ENCODE measurements at places on chromosomes 5 and 9.

DNA sequence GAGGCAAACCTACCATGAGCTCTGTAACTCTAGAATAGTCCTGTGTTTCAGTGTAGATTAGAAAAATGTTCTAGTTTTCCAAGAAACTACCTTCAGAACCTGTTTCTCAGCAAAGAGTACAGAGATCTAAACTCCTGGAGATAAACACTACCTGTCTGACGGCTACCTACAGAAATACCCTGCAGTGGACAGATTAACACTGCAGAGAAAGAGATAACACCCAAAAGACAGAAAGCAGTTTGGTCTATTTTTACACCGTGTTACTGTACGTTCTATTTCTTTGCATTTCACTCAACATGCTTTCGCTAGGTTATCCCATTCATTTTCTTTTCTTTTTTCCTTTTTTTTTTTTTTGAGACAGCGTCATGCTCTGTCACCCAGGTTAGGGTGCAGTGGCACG is 11.6 kb downstream of the SCAI start:
- DNase-seq: no peak

DNA sequence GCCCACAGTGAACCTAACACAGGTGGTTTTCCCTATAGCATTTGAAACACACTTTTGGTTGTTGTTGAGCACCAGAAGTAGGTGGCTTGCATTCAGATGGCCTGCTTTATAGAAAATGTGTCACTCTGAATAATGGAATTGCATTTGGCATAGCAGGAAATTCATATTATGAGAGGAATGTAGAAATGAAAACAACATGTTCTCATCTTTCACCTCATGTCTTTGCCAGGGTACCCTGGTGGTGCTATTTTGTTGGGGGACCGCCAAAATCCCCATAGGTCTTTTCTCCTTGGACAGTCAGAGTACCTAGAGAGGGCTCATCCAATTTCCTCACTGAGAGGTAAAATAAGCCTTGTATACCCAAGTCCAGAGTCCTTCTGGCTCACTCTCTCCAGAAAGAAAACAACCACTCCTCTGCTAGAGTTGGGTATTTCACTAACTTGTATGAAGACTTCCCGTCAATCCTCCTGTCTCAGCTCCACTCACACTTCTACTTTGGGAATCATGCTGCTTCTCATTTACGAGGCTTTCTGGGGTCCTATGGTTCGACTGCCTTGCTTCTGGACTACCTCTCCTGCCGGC is 67.4 kb downstream of the MRPS27 start:
- no peak for DNase-seq

- no peak for DNase-seq
Observed at GRCh38 chr5:116600876-116601275, 26.3 kb upstream of the SEMA6A start.

- no peak for DNase-seq
Observed at GRCh38 chr5:38453506-38453905, 102.9 kb downstream of the LIFR start.

- DNase-seq: no peak
Observed at GRCh38 chr5:149153193-149153750, 12.0 kb downstream of the ABLIM3 start.

DNA sequence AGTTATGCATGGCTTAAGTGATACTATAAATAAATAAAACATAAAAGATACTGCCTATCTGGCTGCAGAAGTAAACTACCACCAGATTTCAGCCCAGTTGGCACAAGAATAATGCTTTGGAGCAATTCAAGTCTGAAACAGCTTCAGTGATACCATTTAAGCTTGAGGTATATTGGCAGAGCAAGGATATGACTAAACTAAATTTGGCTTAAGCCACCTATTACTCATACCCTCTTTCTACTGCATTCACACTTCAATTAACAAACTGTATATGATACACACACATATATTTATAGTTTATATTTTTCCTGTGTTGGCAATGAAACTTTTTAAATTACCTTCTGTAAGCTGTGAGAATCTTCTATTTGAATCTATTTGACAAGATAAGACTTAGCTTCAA is 431.9 kb downstream of the ANXA1 start:
- DNase-seq: no peak

DNA sequence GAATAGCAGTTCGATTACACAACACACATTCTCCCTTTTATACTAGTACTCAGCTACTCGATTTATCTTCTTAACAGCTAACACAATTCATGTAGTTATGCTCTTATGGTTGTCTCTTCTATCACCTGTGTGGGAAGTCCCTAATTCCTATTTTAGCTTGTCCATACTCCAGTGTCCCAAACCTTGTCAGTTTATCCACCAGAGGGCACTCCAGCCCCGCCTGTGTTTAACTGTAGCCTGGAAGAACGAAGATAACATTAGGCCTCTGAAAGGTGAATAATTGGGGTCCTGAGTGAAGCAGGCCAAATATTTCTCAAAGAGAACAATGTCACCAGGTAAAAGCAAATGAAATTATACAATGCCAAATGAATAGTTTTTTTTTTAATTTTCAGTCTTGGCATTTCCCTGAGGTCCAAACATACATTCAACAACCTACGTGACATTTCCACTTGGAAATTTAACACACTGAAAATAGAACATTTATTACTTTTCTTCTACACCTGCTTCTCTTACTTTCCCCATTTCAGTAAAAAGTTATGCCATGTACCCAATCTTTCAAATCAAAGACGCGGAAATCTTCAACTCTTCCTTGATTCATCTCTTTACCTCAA is 560.7 kb downstream of the HTR1A start:
- DNase-seq: no peak

- DNase-seq: no peak
Observed at GRCh38 chr5:179195561-179196404, 135.6 kb downstream of the ZNF354C start.

DNA sequence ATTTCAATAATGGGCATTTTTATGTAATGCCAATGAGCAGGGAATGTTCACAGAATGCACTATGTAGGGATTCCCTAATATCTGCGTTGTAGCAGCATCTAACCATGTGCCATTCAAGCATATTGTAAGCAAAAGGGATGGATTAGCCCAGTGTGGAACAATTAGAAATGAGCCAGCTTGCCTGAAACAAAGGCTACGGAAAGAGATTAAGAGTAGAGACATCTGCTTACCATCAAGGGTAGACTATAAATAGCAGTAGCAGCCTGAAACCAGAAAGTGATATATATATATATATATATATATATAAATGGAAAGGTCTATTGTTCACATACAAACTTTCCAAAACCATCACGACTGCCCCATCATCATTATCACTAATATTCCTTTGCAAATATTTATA is 31.9 kb upstream of the CEP120 start:
- no peak for DNase-seq

DNA sequence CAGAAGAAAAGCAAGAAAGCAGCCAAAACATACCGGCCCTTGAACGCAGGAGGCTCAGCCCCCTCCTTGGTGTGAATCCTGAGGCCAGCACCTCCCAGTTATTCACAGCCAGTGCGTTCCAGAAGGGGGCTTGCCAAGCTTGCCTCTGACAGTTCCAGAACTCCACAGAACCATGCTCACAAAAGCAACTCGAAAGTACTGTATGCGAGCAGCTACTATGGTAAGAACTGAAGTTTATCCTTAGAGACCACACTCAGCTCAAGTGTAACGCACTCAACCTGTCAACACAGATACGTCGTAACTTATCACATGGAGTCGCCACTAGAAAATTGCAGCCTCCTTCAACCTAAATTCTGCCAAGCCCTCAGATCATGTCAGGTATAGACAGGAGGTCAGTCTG is 1.4 kb downstream of the UBAC1 start:
- no peak for DNase-seq

GRCh38 chr5:31854181-31855133 is 215.5 kb downstream of the PDZD2 start:
- no peak for DNase-seq

DNA sequence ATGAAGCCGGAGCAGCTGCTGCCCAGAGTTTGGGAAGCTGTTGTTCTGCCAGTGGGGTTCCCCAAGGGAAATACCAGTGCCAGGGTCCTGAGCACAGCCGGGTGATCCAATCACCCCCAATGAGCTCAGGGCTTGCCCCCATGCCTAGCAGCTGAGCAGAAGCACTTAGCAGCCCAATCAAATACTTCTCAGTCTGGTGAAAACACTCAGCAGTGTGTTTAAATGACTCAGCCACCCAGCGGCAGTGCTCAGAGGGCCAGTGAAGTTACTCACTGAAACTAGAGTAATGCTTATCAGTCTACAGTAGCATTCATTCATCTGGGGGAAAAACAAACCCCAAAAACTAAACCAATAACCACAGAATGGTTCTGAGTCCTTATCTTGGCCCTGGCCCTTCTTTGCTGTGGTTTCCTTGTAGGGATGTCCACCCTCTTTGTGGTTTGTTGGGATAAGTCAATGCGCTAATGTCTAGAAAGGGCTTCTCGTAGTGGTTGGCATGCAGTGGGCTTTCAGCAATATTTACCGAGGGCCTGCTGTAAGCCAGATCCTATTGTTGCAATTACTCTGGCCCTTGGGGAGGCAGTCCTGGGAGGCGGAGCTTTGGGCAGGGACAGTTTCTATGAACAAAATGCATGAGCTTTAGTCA is 43.1 kb downstream of the LHX2 start:
- no peak for DNase-seq

DNA sequence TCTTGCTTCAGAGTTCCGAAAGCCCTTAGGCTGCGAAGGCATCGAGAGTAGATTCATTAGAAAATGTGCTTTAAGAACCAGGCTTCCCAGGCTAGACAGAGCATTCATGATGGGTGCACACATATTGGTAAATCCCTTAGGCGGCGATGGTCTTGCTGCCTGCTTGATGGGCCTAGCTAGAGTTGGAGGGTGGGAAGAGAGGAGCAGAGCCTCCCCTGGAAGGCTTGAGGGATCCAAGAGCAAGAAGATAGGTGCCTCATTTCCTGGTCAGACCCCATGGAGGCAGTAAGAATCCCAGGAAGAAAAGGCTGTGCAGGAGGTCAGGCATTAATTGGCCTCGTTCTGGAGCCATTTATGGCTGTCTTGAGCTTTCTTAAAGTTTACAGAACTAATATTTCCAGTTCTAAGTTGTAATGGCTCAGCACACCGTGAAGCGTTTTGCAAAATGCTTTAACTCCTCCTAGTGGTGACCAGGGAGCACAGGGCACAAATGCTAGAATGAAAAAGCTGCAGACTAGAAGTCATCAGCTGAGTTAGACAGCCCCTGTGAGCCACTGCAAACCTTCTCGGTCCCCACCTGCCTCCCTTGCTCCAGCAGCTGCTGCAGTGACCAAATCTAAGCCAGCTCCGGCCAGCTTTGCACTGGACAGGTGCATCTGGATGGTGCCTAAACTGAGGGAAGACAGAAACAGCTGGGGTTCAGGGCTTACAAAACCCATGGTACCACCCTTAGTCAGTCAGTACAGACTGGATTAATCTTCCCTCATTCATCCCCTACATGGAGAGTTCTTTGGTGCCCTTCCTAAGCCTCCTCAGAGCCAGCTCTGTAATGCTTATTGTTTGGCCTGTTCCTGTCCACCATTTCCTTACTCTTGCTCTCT is 14.7 kb downstream of the SLC45A2 start:
- no peak for DNase-seq

DNA sequence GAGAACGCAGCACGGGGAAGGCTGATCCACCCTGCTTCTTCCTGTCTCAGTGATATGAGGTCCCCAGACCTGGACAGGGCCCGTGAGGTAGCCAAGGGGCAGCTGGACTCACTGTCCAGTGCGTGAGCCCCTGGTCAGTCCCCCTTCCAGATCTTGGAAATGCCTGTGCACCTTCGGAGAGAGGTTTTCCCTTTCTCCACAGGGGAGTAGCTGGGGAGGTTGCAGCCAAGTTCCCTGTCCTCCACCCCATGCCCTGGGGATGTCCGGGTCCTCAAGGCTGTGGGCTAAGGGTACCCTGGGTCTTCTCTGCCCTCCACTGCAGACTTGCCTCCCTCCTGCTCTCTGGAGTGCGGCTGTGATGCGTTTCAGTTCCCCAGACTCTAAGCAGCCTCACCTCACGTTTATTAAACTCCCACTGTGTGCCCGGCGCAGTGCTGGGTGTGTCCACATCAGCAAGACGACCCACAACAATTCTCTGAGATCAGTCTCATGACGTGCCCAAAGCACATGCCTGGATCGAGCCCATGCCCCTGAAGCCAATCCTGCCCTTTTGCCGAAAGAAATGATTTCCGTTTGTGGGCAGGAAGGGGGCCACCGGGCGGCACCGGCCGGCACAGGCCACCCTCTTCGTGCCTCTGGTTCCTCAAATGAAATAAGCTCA is 101.3 kb upstream of the PHYKPL start:
- no peak for DNase-seq

DNA sequence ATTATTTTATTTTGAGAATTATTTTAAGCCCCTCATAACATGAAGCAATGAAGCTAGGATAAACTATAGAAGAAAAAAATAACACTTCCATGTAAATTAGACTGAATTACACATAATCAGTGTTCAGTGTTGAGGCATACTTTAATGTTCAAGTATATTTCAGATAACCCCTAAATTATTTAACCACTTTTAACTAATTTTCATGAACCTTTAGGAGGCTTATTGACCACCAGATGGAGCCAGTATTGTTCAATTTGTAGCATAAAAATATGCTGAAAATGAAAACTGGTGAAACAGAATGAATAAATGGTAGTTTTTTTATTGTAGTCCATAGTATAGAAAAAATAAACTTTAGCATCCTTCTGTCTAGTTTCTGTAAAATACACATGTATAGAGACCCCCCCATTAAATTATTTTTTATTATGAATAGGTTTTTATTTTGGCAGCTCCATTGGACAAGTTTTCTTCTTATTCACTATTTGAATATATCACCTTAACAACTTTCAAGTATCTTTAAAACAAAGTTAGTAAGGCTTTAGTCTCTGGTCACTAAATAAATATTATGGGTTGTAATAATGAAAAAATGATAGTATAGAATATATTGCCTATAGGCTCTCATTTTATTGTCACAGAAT is 190.1 kb downstream of the CWC27 start:
- no peak for DNase-seq

- DNase-seq: no peak
Observed at GRCh38 chr9:35280399-35280798, 118.6 kb downstream of the UNC13B start.

DNA sequence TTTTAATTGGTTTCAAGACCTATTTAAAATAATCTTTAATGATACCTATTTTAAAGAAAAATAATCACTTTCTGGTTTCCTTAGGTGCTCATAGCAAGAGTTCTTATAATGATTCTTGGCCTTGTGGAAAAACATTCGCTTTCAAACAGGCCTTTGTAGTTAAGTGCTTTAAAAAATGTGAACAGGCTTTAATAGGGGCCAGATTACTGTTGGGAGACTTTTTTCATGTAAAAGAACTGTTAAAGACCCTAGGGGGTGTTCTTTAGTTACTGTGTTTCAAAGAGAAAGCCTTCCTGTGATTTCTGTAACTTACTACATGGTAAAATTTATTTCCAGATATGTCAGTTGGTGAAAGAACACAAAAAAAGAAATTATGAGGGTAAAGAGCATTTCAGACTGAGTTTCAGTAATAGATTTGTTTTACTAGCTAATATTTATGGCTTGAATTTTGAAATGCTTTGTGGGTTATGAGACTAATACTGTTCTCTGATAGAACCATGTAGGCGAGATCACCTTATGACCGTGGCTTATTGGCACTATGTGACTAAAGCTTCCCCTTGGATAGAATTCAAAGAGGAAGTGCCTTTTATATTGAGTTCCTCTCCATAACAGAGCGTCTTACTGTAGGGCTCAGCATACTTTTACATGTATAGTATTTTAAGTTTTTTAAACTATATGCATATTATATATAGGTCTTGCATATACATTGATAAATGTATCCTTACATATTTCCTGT is 70.7 kb downstream of the CSNK1G3 start:
- DNase-seq: no peak

Data from T-helper 17 cell (primary cell).